ENCODE measurements at places on chromosomes 16 and 17.

DNA sequence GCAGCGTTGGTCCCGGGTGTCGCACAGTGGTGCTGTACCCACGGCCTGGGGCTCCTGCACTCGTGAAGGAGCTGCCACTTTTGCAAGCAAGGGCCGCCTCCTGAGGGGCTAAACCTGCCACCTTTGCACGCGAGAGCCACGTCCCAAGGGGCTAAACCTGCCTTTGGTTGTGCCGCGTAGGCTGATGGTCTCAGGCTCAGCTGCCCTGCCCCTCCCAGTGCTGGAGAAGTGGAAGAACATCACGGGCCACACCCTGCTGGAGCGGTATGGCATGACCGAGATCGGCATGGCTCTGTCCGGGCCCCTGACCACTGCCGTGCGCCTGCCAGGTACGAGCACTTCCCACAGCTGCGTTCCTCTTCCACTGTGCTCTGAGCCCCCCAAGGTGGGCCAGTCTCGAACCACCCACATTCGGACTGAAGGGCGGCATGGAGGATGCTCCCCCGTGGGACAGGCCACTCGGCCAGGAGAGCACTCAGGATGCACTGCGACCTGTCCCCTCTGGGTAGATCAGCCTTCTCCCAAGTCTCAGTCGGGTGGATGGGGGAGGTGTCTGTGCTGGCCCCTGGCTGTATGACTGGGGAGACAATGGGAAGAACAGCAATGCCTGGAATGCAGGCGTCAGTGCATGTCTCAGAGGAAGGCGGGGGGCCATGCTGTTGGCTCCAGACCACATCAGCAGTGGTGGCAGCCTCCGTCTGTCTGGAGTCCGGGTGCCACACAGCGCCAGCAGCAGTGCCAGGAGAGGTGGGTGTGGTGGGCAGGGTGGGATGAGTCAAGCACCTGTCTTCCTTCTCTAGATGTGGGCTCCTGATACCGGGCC, 20.7 kb downstream of the ACSF3 start:
- DNase-seq = no peak

- DNase-seq = no peak
Observed at GRCh38 chr16:56842133-56842532, 22.9 kb upstream of the SLC12A3 start.

- DNase-seq = no peak
Observed at GRCh38 chr17:31843070-31843745, 15.8 kb downstream of the COPRS start.

DNA sequence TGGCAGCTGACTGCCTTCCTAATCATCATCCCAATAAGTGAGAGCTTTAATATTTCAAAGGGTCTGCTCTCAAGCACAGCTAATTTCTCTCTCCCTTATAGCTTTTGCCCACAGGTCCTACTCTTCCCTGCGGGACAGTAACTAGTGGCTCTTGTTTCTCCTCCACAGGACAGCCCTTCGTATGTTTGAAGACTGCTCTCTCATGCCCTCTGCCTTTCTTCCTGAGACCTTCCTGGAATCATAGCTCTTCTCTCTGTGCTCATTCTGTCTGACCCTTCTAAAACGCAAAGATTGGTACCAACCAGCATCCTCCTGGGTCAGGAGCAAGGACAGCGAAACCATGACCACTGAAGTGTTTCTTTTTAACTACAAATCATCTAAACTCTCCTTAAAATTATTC, 168.9 kb downstream of the GRIN2A start:
- DNase-seq = no peak

GRCh38 chr16:2208308-2208707, 2.4 kb downstream of the BRICD5 start:
- no peak for DNase-seq

DNA sequence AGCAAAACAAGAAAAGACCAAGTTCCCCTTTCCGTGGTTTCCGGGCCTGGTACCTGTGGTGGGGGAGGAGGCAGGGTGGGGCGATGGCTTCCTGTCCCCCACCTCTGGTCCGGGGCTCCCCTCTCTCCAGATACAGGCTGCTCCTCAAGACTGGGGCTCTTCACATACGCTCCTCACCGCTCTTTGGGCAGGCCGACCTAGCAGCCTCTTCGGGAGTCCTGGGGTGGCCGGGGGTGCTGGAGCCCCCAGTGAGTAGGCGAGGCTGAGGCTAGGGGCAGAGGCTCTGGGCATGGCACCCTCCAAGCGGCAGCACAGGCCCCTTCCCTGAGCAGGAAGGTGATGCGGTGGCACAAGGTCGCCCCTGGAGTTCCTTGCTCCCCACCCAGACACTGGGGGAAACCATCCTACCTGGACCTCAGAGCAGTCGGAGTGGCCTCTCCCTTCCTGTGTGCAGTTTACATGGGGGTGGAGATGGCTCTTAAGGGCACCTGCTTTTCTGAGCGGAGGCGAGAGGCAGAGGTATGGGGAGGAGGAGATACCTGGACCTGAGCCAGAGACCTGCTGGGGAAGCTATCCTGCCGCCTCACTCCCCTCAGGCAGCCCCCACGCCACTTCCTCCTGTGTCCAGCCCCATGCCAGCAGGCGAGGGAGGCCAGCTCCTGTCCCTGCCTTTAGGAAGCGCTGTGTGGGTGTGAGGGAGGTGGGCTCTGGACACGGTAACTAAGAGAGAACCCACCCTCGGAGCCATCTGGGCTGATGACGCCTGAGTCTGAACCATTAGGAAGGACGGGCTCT, 891 bp downstream of the CORO1A start:
- DNase-seq = peak; percentile 55

DNA sequence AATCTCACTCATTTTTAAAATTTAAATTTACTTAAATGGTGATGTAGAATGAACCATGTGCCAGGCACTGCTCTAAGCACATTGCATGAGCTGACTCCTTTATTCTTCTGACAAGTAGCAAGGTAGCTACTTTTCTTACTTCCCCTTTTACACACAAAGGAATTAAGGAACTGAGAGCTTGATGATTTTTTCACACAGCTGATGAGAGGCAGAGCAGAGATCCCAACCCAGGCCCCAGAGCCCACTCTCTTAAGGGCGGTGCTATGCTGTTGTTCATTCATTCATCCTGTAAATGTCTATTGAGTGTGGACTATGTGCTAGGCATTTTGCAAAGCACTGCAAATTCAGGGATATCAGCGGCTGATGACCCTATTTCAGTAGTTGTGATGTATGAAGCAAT, 17.9 kb downstream of the SEC14L5 start:
- no peak for DNase-seq

- DNase-seq = no peak
Observed at GRCh38 chr16:48538746-48539484, 71.1 kb downstream of the N4BP1 start.

DNA sequence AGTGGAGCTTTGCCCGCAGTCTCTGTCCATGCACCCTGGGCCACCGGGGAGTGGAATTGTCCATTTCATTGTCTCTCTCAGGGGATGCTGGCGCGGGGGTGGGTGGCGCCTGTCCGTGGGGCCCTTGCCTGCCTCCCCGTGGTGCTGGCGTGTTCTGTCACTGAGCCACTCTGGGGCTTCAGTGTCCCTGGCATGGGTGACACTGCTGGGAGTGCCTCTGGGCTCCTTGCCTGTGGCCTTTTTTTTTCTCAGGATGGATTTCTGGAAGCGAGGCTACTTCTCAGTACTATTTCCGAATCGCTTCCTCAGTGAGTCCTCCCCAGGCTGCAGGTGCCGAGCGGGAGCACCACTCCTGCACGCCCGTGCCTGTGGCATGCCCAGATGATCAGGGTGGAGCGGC, 55.0 kb downstream of the PDPK1 start:
- no peak for DNase-seq

DNA sequence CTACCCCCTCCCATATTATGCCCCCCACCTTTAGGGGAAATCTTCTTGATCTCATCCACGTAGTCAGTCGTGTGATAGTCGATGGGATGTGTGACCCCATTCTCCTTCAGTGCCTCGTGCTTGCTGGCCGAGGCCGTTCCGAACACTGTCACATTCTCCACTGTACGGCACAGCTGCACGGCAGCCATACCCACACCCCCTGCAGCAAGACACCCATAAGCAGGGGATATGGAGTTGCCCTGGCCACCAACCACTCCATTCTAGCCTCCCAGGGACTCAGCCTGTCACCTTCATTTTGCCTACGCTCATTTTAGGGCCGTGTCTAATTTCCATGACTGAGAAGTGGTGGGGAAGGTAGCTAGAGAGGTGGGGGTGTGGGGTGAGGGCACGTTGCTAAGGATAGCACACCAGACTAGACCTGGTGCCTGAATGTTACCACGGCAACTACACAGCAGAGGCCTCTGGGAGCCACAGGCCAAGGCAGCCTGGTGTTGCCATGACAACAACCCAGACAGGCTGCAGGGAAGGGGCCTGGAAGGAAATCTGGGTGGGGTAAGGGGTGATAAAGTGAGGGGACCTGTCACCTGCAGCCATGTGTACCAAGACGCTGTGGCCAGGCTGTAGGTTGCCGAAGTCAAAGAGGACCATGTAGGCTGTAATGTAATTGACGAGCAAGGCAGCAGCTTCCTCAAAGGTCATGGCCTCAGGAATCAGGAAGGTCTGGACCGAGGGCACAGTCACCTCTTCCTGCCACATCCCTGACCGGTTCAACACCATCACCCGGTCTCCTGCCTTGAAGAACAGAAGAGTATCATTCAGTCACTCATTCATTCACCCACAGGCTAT, 4.0 kb downstream of the VAT1 start:
- no peak for DNase-seq

GRCh38 chr17:6070913-6071511, 833 bp downstream of the WSCD1 start:
- DNase-seq = no peak

- no peak for DNase-seq
Observed at GRCh38 chr17:49742166-49742638, 21.7 kb downstream of the FAM117A start.

DNA sequence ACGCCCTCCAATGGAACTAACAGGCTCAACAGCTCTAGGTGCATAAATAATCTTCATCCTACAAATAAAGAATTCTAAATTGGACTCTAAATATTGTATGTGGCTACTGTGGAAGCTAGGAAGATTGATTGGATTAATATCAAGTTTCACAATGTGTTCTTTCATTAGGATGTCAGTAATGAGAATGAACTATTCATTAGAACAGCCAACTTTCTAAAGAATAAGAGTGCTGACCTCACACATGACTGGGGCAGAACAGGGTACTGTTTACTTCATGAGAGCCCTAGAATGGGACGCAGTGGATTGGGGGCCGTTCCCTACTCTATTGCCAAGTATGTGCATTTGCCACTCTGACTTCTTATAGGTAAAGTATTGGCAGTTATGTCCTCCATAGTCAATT, 528.2 kb upstream of the RBFOX1 start:
- no peak for DNase-seq

DNA sequence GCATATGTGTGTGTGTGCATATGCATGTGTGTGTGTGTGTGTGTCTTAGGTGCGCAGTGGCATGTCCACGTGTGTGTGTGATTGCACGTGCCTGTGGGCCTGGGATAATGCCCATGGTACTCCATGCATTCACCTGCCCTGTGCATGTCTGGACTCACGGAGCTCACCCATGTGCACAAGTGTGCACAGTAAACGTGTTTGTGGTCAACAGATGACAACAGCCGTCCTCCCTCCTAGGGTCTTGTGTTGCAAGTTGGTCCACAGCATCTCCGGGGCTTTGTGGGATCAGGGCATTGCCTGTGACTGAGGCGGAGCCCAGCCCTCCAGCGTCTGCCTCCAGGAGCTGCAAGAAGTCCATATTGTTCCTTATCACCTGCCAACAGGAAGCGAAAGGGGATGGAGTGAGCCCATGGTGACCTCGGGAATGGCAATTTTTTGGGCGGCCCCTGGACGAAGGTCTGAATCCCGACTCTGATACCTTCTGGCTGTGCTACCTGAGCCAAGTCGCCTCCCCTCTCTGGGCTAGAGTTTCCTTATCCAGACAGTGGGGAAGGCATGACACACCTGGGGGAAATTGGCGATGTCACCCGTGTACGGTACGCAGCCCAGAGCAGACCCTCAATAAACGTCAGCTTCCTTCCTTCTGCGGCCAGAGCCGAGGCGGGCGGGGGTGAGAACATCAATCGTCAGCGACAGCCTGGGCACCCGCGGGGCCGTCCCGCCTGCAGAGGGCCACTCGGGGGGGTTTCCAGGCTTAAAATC, 47.6 kb downstream of the IL21R start:
- peak; percentile 67 for DNase-seq

DNA sequence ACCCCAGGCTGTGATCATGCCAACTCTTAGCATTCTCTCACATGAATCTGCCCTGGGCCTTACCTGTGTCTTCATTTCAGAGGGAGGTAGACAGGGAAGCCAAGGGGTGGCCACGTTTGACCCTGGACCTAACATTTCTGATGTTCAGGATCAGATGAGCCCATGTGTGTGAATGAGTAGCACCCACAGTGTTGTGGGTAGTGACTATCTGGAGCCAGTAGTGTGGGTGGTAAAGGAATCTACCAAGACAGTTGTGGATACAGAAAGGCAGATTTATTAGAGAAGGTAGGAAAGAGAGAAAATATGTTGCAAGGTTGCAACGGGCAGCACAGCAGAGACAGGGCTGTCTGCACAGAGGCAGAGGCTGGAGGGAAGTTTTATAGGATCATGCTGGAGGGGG, 60.5 kb downstream of the TK2 start:
- DNase-seq = no peak

DNA sequence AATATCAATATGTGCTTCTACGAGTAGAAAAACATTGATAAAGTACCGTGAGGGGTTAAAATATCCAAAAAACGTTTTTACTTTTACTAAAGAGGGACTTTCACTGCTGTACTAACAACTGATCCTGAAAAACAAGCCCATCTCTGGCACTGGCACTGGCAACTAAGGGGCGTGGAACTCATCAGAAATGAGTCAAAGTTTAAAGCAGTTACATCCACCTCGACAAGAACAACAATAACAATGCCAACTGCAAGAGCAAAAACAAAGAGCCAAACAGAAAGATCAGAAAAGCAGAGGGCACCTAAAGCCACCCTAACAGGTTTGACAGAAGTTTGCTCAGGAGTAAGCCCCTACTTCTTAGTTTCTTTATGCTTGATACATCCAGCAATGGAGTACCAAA, 13.1 kb downstream of the MBTPS1 start:
- no peak for DNase-seq

DNA sequence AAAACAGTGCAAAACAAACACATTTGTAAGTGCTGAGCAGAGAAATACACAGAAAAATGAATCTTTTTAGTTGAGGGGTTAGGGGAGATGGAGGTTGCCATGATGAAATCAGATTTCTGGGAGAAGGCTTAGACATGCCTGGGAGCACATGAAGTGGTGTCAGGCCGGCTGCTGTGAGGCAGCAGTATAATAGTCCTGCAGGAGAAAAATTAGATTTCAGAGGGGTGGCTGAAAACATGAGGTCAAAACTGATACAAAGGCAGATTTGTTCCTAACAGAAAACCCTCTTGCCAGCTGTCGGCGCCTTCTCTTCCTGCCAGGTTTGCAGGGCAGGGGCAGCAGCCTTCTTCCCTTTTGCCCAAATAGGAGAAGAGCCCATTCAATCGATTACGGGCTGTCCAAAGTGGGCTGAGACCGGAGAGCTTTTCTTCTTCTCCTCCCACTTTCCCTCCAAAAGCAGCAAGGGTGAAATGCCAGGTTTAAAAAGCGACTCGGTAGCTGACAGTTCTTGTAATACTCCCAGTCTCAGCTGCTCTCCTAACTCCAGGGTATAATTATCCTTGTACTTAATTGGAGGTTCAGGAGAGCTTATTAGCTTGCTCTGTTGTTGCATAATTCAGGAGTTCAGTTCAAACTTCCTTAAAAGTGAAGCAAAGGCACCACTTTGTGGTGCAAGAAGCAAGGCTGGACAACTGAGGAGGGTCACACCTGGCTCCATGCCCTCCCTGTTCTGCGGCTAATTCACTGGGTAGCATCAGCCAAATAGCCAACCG, 80.0 kb downstream of the PCTP start:
- DNase-seq = no peak
